ENCODE measurements at places on chromosomes 3 and 15.

DNA sequence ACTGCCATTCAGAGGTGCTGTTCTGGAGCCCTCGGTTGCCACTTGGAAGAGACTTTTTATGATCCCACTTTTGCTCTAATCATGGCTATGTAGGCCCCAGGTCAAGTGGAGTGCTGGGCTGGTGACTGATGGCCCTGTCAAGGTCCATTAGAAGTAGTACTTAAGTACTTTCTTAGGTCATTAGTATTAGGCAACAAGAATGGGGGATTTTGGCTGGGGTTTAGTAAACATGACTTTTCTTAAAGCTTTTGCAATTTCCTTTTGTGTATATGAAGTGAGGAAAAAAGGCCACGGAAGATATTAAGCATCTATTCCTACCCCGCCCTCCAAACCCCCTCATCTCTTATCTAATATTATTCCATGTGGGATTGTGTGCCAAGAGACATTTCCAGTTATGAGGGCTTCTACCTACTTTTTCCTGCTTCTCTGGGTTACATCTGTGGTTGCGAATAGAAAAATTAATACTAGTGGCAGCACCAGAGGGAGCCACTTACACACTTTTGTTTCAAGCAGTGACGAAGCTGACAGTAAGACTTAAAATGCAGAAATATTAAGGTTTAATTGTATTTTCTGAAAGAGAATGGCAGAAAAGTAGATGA is 13.9 kb downstream of the NLGN1 start:
- no peak for DNase-seq

GRCh38 chr3:187852842-187853730 is 107.8 kb upstream of the BCL6 start:
- DNase-seq, result no peak

DNA sequence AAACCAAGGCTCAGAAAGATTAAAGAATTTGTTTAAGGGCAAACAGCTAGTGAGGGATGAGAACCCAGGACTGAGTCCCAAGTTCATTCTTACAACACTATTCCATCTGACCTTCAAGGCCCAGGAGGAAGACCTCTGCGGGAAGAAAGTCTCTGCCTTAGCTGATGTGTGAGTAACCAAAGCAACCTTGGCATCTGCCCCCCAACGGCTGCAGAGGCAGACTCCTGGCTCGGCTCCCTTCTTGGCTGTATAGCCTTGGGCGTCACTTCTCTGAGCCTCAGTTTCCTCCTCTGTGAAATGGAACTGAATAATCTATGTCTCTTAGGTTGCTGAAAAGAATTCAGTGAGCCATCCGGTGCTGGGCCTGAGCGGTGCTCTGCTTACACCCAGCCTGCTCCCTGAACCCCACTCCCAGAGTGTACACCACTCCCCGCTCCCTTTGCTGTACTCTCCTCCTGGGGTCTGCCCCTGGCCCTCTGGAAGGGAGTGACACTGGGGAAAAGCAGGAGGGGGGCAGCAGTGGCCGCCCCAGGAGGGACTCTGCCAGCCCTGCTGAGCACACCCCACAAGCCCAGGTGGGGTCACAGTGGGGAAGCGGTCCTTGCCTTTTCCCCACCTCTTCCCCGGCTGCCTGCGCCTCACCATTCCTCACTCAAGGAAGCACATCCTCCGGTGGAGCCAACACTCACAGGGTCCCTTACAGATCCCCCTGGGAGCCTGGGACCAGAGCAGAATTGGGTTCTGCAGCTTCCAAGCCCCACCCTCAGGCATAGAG is 97.3 kb downstream of the IQSEC1 start:
- no peak for DNase-seq

GRCh38 chr3:161925749-161926360 is 429.2 kb downstream of the OTOL1 start:
- no peak for DNase-seq

GRCh38 chr3:100516232-100516631 is 23.8 kb downstream of the TMEM45A start:
- DNase-seq, result no peak

- no peak for DNase-seq
Measured at GRCh38 chr3:189655617-189656016, 24.4 kb downstream of the TP63 start.

DNA sequence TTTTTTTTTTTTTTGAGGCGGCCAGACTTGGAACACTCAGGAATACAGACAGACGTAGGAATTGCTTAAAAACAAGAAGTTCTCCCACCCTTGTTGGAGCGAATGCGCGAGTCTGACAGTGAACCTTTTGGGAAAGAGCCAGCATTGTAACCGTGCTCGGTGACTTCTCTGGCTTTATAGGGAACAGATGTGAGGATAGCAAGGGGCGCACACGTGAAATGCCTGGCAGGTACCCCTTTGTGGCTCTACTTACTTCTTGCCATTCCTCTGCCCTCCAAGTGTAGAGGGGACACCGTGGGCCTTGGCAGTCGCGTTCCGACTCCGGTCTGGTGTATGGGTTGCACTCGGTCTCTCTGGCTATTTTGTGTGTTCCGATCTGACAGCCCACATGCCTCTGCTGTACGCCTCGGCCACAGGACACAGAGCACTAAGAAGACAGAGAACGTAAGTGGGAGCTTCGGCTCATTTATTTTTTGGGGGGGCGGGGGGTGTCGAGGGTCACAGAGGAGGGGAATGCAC is 126.4 kb downstream of the ADAMTS9 start:
- no peak for DNase-seq
